Stimulated activated memory B cell treated with anti-CD40 and anti-IgM and Interleukin-4, amounts not matched to agents 10 μg/mL and 1 μg/mL and 100 μg/mL, for 72 hours (primary cell): ENCODE measurements at places on chromosomes 5 and 9.

DNA sequence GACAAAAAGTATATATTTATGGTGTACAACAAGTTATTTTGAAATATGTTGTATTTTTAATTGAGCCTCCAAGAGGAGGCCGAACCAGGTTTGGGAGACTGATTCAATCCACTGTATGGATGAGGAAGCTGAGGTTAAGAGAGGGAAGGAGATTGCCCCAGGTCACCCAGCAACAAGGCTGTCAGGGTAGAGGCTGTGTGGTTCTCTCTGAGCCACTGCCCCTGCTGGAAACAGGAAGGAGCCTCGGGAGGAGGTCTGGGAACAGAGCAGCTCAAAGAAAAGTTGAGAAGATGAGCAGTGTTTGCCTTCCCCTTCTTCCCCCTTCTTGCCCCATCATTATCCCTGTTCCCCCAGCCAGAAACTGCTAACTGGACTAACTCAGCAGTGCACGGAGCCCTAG is 6.6 kb upstream of the FAT2 start:
- H3K27me3 ChIP-seq = peaks cover 28% of the 10 kb centered on the region
- H3K4me1 ChIP-seq = no peaks in the 10 kb centered on the region
- H3K36me3 ChIP-seq = no peaks in the 10 kb centered on the region
- no peak overlapping the region for H3K4me3 ChIP-seq

GRCh38 chr5:125033602-125034001 is 287.2 kb upstream of the ZNF608 start:
- H3K36me3 ChIP-seq = no peaks in the 10 kb centered on the region
- no peak overlapping the region for H3K4me3 ChIP-seq
- no peak for ATAC-seq
- no peaks in the 10 kb centered on the region for H3K27me3 ChIP-seq
- H3K4me1 ChIP-seq = peaks cover 30% of the 10 kb centered on the region
- no peak overlapping the region for H3K27ac ChIP-seq

- no peaks in the 10 kb centered on the region for H3K4me1 ChIP-seq
- no peak overlapping the region for H3K4me3 ChIP-seq
- no peak overlapping the region for H3K27ac ChIP-seq
- no peak for ATAC-seq
- no peaks in the 10 kb centered on the region for H3K27me3 ChIP-seq
Observed at GRCh38 chr5:21856987-21857386, 996.2 kb downstream of the CDH12 start.

GRCh38 chr5:133041910-133042309 is 9.9 kb upstream of the HSPA4 start:
- no peak for ATAC-seq
- H3K27ac ChIP-seq = peak overlapping the region; percentile 62
- peaks cover 12% of the 10 kb centered on the region for H3K4me1 ChIP-seq
- no peaks in the 10 kb centered on the region for H3K27me3 ChIP-seq

GRCh38 chr9:130377612-130378011 is 67.1 kb upstream of the ASS1 start:
- peaks cover 36% of the 10 kb centered on the region for H3K27me3 ChIP-seq
- no peak overlapping the region for H3K27ac ChIP-seq
- no peaks in the 10 kb centered on the region for H3K4me1 ChIP-seq
- ATAC-seq = no peak
- H3K36me3 ChIP-seq = no peaks in the 10 kb centered on the region

- H3K27me3 ChIP-seq = no peaks in the 10 kb centered on the region
- ATAC-seq = no peak
- no peaks in the 10 kb centered on the region for H3K4me1 ChIP-seq
- H3K4me3 ChIP-seq = no peak overlapping the region
Observed at GRCh38 chr5:114380721-114381120, 18.9 kb downstream of the KCNN2 start.

GRCh38 chr5:173198049-173198448 is 37.0 kb downstream of the NKX2-5 start:
- no peak for ATAC-seq
- H3K4me3 ChIP-seq = no peak overlapping the region
- peaks cover 9% of the 10 kb centered on the region for H3K36me3 ChIP-seq
- peaks cover 36% of the 10 kb centered on the region for H3K27me3 ChIP-seq
- no peaks in the 10 kb centered on the region for H3K4me1 ChIP-seq
- no peak overlapping the region for H3K27ac ChIP-seq

- no peak overlapping the region for H3K27ac ChIP-seq
- no peak for ATAC-seq
- H3K4me1 ChIP-seq = no peaks in the 10 kb centered on the region
- no peak overlapping the region for H3K4me3 ChIP-seq
- H3K27me3 ChIP-seq = no peaks in the 10 kb centered on the region
Observed at GRCh38 chr5:2569176-2569575, 182.3 kb downstream of the IRX2 start.

DNA sequence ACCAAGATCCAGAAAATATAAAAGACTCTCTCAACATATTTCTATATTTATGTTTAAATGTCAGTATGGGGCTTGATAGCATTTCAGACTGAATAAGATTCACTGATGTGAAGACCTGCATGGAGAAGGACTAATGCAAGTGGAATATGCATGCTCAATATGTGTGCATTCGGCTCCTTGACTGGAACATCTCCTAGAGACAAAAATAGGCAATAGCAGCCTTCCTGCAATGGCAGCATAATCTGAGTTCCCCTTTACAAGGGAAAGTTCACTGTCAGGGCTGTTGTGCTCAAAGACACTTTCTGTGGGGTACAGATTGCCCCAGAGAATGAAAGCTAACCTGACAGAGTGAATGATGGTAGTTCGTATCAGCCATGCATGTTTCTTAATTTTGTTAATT is 42.4 kb downstream of the STARD4 start:
- H3K4me1 ChIP-seq = no peaks in the 10 kb centered on the region
- no peak for ATAC-seq
- no peaks in the 10 kb centered on the region for H3K36me3 ChIP-seq
- H3K27me3 ChIP-seq = no peaks in the 10 kb centered on the region
- no peak overlapping the region for H3K27ac ChIP-seq

DNA sequence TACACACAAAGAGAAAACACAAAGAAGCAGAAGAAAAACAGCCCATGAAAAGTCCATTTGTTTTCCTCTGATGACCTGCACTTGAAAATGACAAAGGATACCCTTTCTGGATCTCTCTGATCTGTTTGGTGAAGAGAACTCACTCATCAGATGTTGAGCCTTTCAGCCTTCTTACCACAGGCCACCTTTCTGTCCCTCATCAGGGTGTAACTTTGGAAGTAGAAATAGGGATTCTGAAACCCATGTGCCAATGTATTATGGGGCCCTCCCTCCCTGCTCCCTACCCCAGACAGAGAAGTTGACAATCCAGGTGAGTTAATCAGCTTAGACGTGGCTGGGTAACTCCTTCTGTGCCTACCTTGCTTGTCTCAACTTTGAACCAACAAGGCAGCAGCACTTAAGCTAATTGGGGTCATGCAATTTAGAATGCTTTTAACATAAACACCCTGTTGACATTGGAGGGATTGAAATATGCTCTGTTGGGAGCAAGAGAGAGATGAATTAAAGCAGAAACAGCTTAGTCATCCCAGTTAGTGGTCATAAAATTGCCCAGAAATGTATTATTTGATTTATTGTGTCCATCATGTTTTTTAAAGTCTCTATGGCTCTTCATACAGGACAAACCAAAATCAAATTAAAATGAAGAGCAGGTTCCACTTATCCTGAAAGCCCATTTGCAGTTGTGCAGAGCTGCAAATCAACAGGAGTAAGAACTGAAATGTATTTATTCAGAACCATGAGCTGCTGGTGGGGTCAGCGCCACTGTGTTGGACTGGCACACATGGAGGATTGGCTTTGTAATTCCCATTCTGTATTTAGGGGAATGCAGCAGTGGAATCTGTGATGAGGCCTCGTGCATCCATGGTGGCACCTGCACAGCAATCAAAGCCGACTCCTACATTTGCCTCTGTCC is 132.0 kb downstream of the LIFR start:
- H3K27ac ChIP-seq = no peak overlapping the region
- H3K4me3 ChIP-seq = no peak overlapping the region
- peaks cover 14% of the 10 kb centered on the region for H3K27me3 ChIP-seq
- ATAC-seq = no peak
- no peaks in the 10 kb centered on the region for H3K4me1 ChIP-seq
- H3K36me3 ChIP-seq = no peaks in the 10 kb centered on the region

DNA sequence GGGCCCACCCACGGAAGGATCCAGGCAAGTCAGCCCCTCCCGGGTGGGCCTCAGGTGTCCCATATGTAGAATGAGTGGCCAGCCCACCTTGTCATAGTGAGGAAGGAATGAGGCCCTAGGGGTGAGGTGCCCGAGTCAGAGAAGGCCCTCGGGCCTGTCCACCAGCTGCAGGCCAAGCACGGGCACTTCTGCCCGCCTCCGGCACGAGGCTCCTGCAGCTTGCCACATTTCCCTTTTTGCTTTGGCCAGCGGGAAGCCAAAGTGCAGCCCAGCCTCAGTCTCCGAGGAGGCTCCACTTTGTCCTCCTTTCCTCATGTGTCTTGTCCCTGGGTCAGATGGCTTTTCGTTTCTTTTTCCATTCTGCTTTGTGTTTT is 72.9 kb downstream of the PSMB7 start:
- no peaks in the 10 kb centered on the region for H3K27me3 ChIP-seq
- peaks cover 77% of the 10 kb centered on the region for H3K36me3 ChIP-seq
- no peak for ATAC-seq
- H3K4me3 ChIP-seq = no peak overlapping the region

GRCh38 chr9:69995846-69996245 is 47.8 kb upstream of the MAMDC2 start:
- no peaks in the 10 kb centered on the region for H3K36me3 ChIP-seq
- no peaks in the 10 kb centered on the region for H3K4me1 ChIP-seq
- no peak for ATAC-seq
- no peak overlapping the region for H3K27ac ChIP-seq
- no peak overlapping the region for H3K4me3 ChIP-seq

- H3K27ac ChIP-seq = peak overlapping the region; percentile 85
- no peak for ATAC-seq
- peaks cover 27% of the 10 kb centered on the region for H3K36me3 ChIP-seq
- H3K27me3 ChIP-seq = no peaks in the 10 kb centered on the region
Observed at GRCh38 chr5:90473396-90474234, 956 bp downstream of the MBLAC2 start.

DNA sequence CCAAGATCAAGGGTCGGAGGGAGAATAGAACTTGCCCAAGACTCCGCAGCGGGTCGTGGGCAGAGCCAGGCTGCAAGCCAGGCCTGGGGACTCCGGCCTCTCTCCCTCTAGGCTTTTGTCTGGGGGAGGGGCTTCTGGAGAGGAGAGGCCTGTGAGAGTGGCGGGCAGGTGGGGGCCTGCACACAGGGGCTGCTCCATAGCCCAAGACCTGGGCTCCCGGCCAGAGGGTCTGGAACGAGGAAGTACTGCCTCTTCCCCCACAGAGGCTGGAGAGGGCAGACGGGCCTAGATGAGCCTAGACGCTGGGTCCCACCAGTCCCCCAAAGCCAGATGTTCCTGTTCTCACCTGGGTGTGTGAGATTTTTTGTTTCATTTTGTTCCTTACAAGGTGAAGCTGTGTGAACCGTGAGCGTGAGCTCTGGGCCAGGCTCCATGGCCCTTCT is 5.2 kb upstream of the ST6GALNAC6 start:
- ATAC-seq = peak; percentile 1
- H3K4me3 ChIP-seq = peak overlapping the region; percentile 88
- peaks cover 70% of the 10 kb centered on the region for H3K4me1 ChIP-seq
- peak overlapping the region; percentile 99 for H3K27ac ChIP-seq

DNA sequence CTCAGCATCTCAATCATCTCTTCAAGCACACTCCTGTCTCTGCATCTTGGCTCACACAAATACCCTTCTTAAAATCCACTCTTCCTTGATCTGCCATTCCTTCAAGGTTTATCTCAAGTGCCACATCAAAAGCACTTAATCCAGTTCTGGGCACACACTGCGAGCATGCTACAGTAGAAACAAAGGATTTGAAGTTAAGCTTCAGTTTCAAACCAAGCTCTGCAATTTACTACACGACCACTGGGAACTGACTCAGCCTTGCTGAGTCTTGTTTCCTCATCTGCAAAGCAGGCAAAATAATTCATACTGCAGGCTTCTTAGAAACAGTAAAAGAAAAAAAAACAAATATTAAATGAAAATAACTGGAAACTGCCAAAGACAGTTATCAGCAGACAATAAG is 50.5 kb upstream of the CTNNAL1 start:
- no peaks in the 10 kb centered on the region for H3K27me3 ChIP-seq
- H3K4me3 ChIP-seq = no peak overlapping the region
- peaks cover 34% of the 10 kb centered on the region for H3K36me3 ChIP-seq

DNA sequence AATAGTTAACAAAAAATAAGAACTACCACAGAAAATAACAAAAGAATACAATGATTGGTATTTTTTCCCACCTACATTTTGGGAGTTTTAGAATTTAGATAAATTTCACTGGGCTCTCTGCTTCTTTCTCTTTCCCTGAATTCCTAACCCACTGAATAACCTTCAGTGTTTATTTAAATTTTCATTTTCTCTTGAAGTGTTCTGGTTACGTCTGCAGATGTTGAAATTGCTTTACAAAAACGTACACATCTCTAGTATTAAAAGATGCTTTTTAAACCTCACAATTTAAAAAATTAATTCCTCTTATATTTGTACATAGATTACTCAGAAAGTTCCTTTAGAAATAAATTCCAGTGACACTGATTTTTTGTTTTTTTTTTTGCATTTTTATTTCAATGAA is 158.7 kb upstream of the TUT7 start:
- ATAC-seq = no peak
- no peaks in the 10 kb centered on the region for H3K4me1 ChIP-seq
- H3K27me3 ChIP-seq = no peaks in the 10 kb centered on the region
- H3K36me3 ChIP-seq = no peaks in the 10 kb centered on the region

GRCh38 chr5:90888511-90889324 is 330.1 kb downstream of the ADGRV1 start:
- H3K36me3 ChIP-seq = no peaks in the 10 kb centered on the region
- no peaks in the 10 kb centered on the region for H3K4me1 ChIP-seq
- no peak overlapping the region for H3K4me3 ChIP-seq

DNA sequence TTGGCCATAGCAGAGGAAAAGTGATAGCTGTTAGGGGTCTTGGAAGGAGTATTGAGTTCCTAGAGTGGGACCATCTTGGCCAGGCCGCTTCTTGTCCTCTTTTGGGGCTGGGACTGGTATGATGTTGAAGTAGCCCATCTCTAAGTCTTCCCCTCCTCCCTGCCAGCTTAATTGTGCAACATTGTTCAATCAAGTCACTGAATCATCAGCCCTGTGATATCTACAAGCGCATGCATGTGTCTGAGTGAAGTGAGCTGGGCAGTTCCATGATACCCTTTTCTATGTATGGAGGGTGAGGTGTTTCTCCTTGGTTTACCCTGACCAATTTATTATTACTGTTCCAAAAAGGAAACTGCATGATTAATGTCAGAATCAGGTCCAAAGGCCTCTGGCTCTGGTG is 112.2 kb downstream of the C9orf152 start:
- ATAC-seq = no peak
- H3K27ac ChIP-seq = no peak overlapping the region
- no peak overlapping the region for H3K4me3 ChIP-seq
- peaks cover 82% of the 10 kb centered on the region for H3K4me1 ChIP-seq
- no peaks in the 10 kb centered on the region for H3K27me3 ChIP-seq

DNA sequence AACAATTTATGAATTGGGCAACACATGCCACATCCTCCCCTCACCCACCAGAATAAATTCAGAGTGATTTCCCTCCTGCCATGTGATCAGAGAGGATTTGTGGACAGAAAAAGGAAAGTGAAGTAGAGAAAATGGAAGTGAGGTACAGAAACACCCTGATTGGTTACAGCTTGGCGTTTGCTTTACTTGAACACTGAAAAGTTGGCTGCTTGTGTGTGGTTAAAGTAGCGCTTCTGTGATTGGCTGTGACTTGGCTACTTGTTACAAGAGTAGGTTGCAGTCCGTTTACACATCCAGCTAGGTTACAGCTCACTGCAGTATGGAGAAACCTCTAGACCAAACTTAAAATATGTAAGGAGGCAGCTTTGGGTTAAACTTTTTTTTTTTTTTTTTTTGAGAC is 205.2 kb upstream of the ZNF608 start:
- peak overlapping the region; percentile 90 for H3K27ac ChIP-seq
- H3K4me3 ChIP-seq = peak overlapping the region; percentile 50
- ATAC-seq = peak; percentile 87
- H3K4me1 ChIP-seq = peaks cover 32% of the 10 kb centered on the region
- H3K27me3 ChIP-seq = no peaks in the 10 kb centered on the region
